ENCODE measurements at places on chromosomes 12 and 14.

DNA sequence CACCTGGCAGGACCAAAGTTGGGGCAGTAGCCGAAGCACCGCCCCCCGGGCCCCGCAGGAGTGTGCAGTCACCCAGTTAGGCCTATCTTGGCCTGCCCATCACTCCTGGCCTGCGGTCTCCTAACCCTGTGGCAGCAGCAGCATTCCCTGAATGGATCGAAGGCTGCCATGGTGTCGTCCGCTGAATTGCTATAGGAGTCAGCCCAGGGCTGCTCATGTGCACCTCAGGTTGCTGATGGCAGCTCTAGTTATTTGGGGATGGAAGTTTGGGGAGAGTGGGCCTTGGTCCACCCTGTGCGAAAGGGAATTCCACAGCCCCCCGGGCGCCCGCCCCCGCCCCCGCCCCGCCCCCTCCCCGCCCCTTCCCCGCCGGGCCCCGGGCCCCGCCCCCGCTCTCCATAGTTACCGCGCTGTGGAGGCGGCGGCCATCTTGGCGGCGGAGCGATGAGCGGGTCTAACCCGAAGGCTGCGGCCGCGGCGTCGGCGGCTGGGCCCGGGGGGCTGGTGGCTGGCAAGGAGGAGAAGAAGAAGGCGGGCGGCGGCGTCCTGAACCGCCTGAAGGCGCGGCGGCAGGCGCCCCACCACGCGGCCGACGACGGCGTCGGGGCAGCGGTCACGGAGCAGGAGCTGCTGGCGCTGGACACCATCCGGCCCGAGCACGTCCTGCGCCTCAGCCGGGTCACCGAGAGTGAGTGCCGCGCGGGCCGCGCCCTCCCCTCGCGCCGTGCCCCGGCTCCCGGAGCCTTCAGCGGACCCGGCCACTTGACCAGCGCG is at the start of gene UNC119B:
TSS of gene UNC119B (plus strand) at position 428 of the 774 bp plus-strand sequence. CDS start at position 445, 17 bp downstream.
- DNase-seq, result peak; percentile 63

DNA sequence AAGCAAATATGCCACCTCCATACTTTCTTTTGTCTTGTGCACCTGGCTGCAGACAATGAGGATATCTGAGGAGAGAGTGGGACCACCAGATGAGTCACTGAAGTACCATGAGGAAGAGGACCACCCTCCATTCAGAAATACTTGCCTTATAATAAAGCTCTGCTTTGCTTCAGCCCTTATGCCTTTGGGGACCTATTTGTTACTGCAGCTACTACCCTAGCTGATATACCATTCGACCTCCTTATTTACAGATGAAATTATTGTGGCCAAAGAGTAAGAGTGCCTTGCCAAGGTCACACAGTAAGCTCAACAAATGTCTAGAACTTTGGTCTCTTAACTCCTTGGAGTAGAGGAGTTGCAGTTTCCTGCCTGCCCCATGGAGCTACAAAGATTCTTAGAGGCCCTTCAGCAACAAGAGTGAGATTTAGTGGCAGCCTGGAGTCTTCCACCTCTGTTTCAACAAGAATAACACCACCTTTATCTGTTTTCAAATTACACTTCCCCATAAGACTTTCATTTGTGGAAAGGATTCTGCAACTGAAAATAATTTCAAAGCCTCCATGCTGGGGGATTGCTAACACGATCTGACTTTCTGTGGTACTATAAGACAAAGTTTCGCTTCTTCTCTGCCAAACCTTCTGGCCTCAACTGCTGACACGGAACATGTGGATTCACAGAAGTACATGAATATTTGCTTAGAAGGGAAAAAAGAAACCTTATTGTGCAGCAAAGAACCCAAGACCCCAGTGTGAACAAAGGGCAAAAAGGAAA is 3.6 kb downstream of the CMKLR1 start:
- DNase-seq, result no peak

- no peak for DNase-seq
These were observed 53.5 kb downstream of the ARMH4 start for GRCh38 chr14:58098507-58098906.

GRCh38 chr14:90040411-90040810 is 21.4 kb upstream of the KCNK13 start:
- DNase-seq, result no peak

DNA sequence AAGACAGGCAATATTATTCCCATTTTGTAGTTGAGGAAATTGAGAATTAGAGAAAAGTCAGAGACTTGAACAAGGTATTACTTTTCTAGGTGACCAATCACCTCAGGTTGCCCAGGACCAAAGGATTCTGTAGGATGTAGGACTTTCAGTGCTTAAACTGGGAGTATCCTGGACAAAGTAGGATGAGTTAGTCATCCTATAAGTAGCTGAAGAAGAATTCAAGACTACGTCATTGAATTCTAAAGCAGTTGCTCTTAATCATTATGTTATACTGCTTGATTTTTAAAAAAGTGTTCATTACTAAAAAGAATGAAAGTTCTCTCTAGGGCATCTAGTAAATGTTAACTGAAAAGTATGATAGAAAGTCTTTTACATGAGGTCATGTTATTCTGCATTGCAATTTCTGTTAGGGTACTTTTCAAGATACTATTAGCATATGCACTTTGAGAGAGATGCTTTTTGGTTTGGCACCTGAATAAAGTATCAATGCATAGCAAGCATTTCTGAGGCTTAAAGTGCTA is 101.7 kb downstream of the RTN1 start:
- DNase-seq, result no peak

DNA sequence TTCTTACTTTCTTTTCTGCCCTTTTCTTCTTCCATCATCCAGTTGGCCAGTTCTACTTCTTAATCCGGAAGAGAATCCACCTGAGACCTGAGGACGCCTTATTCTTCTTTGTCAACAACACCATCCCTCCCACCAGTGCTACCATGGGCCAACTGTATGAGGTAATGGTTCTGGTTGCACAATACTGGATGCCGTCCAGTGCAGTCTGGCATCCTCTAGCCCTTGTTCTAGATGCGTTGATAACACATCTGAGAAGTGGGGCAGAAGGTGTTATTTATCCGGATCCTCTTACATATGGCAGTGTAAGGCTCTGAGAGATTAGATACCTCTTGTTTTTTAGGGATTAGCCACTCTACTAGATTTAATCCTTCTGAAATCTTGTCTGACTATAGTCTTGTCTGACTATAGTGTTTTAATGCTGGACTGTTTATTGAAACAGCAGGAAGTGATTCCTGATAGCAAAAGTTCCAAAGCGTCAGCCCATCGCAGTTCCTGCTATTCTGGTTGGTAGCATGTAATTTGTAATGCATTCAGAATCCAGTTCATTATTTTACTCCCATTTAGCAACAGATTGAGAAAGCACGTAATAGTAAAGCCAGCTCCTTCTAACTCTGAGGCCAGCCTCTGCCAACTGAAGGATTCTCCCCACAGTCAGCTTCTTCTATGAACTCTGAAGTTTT is 7.9 kb downstream of the GABARAPL1 start:
- no peak for DNase-seq

- DNase-seq, result no peak
These were observed 44.2 kb downstream of the GPR137C start for GRCh38 chr14:52596861-52597260.

DNA sequence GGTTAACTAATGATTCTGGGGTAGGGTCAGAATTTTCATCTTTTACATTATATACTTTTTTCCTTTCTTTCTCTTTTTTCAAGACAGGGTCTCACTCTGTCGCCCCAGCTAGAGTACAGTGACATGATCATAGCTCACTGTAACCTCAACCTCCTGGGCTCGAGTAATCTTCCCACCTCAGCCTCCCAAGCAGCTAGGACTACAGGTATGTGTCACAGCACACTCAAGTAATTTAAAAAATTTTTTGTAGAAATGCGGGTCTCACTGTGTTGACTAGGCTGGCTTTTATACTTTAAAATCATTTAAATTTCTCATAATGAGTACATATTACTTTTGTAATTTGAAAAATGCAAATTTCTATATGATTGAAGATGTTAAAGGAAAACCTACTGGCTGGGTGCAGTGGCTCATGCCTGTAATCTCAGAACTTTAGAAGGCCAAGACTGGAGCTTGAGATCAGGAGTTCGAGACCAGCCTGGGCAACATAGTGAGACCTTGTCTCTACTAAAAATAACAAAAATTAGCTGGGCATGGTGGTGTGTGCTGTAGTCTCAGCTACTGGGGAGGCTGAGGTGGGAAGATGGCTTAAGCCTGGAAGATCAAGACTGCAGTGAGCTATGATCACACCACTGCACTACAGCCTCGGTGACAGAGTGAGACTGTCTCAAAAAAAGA is 25.7 kb downstream of the R3HDM2 start:
- no peak for DNase-seq

- DNase-seq, result no peak
These were observed 2.5 kb downstream of the SMCO3 start for GRCh38 chr12:14811486-14811885.

DNA sequence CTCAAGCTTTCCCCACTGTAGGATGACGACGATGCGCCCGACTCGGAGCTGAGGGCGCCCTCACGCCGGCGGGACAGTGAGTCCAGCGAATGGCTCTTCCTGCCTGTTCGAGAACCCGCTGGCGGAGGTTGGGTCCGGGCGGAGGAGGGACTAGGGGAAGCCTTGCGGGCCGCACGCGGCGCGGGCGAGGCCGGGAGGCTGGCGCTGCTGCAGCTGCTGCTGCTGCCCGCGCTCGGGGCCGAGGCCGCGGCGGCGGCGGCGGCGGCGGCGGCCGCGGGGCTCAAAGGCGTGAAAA is 1.9 kb downstream of the CCDC177 start:
- DNase-seq, result no peak

DNA sequence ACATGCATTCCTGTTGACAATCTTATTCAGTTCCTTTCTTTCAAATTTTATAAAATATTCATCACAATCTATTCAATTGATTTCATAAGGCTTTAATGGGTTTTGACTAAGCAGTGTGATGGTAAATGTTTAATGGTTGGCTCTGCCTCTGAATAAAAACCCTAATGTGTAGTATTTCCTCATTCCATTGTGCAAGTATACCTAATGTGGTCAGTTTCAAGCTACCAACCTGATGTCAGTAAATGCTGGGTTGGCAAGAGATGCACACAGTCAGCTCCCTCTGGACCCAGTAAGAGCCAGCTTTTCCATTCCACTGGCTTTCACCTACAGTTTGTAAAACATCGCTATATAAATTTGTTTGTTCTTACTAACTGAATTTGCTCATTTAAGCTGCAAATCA is 53.9 kb downstream of the METTL25 start:
- no peak for DNase-seq

DNA sequence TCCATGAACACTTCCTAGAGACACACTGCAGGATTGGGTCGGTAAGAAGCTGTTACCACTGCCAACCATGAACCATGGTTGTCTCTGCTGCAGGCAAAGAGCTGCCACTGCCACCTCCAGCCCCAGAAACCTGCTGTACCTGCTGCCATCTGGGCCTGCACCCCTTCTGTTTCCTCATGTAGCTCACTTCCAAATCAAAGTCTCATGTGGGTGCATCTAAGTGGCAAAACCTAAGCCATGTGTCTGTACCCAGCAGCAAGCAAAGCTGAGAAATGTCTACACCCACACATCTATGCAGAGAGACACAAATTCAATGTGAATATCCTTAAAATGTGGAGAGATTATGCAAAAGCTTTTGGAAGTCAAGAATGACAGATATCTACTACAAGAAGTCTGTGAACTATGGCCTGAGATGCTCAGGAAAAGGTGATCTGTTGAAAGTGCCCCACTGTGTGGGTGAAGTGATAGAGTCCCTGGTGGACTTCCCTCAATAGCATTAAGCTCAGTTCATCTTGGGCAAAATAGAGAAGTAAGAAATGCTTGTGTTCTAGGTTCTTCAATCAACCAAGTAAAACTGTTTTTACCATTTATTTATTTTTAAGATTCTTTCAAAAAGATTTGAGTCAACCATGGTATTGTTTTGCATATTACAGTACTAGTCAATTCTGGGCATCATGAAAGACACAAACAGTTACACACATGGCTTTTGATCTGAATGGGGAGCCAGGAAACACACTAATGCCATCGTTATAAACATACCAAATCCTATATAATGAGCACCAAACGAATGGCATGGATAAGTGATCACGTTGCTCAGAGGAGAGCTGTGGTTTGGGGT is 64.4 kb downstream of the FOS start:
- no peak for DNase-seq

DNA sequence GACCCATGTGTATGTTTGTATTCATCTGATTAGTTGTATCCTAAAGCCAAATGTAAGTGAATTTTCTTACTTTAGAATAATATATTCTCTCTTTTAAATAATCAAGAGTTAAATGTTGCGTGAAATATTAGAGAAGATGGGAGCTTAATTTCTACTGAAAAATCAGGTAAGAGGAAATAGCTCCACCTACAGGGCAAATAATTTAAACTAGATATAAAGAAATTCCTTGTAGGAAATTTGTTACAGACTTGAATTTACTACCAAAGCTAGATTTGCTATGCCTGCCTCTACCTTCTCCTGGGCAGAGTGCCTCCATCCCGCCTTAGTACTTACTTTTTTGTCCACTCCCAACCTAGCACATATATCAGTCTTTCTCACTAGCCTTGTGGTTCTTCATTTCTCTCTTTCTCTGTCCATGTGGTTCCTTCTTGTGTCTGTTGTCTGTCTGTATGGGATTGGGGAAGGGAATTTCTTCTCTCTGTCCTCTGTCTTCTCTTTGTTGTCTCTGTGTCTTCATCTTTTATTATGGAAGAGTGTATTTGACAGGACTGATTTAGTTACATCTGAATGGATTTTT is 44.7 kb downstream of the PALS1 start:
- DNase-seq, result no peak

GRCh38 chr14:94540031-94540794 is 21.0 kb upstream of the SERPINA4 start:
- no peak for DNase-seq

- no peak for DNase-seq
These were observed 38.9 kb downstream of the C14orf132 start for GRCh38 chr14:96077983-96078624.

DNA sequence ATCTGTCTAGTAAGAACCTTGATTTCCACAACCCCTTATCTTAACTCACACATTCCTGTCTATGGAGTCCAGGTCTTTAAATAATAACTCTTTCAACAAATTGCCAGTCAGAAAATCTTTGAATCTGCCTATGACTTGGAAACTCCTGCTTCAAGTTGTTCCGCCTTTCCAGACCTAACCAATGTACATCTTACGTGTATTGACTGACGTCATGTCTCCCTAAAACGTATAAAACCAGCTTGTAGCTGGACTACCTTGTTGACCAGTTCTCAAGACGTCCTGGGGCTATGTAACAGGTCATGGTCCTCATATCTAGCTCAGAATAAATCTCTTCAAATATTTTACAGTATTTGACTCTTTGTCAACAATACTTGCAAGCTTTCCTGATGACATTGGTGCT is 337.0 kb downstream of the TMEM132D start:
- no peak for DNase-seq

GRCh38 chr14:35594616-35595015 is 60.7 kb downstream of the INSM2 start:
- DNase-seq, result no peak

DNA sequence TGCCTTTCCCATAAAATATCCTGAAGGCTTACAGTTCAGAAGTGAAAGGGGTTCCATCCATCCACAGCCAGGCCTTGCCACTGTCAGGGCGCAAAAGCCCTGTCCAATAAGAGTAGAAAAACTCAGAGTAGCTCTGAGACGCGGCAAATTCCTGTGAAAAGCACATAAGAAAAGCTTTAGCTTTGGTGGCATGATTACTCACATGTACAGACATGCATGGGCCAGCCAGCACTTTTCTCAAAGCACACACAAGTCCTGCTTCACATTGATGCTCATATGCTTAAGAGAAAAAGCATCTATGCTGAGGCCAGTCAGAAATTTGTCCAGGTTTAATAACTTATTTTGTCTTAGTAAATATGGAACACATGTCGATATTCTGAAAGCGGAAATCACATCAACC is 25.5 kb downstream of the CLEC1A start:
- DNase-seq, result no peak

GRCh38 chr12:68173792-68174191 is 14.3 kb upstream of the IFNG start:
- no peak for DNase-seq
